ENCODE measurements at places on chromosomes 11 and 22.

DNA sequence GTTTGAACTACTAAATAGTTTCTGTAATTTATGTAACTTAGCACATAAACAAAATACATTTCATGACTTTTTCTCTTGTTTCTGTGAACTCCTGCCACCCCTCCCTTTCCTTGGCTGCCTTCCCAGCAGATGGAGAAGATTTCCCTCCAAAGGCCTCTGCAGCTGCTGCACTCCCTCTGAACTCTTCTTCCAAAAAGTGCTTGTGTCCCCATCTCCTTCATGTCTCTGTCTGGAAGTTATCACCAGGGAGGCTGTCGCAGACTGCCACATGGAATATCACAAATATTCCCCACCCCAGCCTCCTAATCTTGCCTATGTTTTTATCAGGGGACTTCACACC is 1068.3 kb downstream of the OPCML start:
- DNase-seq, result no peak

- DNase-seq, result no peak
Measured at GRCh38 chr11:129658526-129658867, 157.2 kb upstream of the TMEM45B start.

- no peak for DNase-seq
Measured at GRCh38 chr11:35090125-35090524, 48.8 kb upstream of the CD44 start.

GRCh38 chr22:47597041-47597440 is 834.6 kb downstream of the TBC1D22A start:
- no peak for DNase-seq

DNA sequence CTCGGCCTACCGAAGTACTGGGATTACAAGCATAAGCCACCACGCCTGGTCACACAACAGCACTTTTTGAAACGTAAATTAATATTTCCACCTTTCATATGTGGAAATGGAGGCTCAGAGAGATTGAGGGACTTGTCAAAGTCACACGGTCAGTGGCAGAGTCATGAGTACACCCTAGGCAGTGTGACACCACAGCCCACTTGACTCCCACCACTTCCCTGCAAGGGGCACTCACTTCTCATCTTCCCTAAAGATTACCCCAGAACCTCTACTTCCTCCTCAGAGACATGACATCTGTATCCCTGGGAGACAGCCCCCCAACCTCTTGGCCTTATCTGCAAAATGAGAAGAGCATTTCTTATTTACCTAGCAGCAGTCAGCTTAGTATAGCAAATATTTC is 16.5 kb upstream of the MYOD1 start:
- no peak for DNase-seq

DNA sequence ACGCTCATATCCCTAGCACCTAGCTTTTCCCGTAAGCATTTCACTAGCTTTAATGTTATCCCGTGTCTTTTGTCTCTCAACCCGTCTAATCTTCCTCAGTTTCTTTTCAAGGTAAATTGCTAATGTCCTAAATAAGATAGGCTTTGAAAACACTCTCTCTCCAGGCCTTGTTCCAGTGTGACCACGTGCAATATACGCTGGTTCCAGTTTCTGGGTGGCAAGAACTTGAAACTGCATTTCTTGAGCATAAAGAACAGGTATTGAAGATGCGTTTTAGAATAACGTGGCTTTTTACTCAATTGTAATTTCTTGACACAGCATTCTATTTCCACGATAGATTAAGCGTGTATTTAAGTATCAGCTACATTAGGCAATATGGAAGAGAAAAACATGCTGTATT is 1.1 kb downstream of the CDC45 start:
- no peak for DNase-seq

- no peak for DNase-seq
Measured at GRCh38 chr11:126216526-126217305, 5.1 kb downstream of the FAM118B start.

- no peak for DNase-seq
Measured at GRCh38 chr22:37427135-37427710, at the start of gene ELFN2. TSS of gene ELFN2 (minus strand) at chr22:37427479. CDS start at chr22:37375534, 51,945 bp downstream.

DNA sequence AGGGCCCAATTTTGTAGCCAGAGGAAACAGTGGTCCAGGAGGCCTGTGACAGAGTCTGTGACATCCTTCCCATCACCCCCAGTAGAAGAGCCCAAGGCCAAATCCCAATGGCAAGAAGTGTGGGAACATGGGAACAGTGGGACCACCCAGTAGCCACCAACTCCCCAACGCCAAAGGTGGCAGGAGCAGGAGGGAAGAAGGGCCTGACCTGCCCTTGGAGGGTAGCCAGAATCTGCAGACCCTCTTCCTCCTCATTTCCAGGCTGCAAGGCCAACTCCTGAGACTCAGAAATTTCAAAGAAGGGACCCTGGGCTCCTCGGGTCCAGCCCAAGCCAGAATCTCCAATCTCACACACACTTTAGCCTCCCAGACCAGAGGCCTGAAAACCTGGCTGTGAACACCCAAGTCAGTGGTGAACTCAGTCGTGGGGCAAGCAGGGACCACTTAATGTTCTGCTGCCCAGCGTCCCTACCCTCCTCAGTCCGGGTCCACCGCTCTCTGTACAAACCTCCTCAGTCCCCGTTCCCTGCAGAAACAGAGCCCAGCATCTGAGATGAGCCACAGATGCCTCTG is 6.2 kb downstream of the RAB3IL1 start:
- no peak for DNase-seq

- DNase-seq, result peak; percentile 78
Measured at GRCh38 chr11:65362320-65362931, 7.9 kb downstream of the TIGD3 start.

DNA sequence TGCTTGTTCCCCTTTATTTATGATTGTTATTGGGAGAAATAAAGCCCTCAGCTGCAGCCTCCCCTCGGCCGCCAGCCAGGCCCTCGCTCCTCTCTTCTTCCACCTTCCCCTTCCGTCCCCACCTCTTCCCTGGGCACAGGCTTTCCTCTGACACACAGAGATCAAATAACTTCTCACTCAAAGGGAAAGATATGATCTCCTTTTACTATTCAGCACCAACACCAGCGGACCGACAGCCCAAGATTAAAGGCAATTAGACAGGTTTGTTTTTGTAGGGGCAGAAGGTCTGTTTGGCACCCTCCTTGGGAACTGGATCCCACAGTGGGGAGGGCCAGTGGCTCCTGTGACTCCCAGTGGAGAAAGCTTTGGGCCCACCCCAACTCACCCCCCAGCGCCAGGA is 23.0 kb downstream of the NECTIN1 start:
- DNase-seq, result no peak

GRCh38 chr11:61194169-61194671 is 9.1 kb upstream of the PGA3 start:
- peak; percentile 0 for DNase-seq

DNA sequence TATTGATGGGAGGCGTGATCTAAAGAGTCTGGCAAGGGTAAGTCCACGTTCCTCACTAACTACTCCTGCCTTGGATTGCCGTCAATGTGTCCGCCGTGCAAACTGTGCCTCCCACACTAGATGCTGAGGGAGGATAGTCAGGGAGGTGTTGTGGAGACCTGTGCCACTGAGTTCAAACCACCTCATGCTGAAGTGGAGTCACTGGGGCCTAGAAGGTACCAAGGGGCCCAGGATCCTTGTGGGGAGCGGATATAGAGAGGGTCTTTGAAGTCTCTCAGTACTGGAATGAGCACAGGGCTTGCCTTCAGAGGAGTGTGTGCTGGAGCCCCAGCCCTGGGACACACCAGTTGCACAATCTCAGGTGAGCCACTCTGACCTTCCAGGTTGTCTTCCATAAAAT is 27.1 kb upstream of the TMPRSS4 start:
- DNase-seq, result no peak

DNA sequence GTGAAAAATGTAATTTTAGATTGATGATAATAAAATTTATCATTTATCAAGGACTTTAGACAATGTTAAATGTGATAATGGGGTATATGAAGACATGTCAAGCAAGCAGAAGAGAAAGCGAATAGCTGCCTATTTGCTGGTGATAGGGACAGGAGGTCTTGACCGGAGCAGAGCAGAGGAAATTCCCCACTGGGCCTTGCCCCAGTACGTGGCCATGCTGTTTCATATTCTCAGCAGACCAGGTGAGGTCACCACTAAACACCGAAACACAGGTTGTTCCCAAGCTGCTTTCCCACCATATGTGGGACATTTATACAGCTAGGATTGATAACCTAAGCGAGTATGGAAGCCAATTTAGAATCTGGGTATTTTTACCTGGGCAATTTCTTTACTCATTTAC is 1629.6 kb downstream of the FAM181B start:
- no peak for DNase-seq

DNA sequence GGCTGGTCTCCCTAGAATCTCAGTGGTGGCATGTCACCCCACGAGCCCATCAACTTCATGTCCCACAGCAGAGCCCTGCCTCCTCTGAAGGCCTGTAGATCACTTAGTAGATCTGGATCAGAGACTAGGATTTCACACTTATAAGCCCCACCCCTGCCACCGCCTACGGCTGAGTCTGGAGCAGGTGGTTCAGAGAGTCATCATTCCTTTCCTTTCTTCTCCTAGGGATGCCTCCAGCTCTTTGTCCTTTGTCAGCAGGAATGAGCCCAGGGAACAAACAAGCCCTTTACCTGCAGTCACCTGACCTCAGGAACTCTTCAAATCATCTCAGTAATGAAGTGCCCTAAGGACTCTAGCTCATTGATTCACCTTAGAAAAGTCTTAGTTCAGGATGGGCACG is 37.8 kb downstream of the SCGB1A1 start:
- no peak for DNase-seq

- DNase-seq, result no peak
Measured at GRCh38 chr11:22512457-22512856, 113.2 kb downstream of the FANCF start.

GRCh38 chr11:106160494-106160893 is 83.0 kb downstream of the AASDHPPT start:
- DNase-seq, result no peak

- no peak for DNase-seq
Measured at GRCh38 chr22:46906326-46907045, 144.0 kb downstream of the TBC1D22A start.

DNA sequence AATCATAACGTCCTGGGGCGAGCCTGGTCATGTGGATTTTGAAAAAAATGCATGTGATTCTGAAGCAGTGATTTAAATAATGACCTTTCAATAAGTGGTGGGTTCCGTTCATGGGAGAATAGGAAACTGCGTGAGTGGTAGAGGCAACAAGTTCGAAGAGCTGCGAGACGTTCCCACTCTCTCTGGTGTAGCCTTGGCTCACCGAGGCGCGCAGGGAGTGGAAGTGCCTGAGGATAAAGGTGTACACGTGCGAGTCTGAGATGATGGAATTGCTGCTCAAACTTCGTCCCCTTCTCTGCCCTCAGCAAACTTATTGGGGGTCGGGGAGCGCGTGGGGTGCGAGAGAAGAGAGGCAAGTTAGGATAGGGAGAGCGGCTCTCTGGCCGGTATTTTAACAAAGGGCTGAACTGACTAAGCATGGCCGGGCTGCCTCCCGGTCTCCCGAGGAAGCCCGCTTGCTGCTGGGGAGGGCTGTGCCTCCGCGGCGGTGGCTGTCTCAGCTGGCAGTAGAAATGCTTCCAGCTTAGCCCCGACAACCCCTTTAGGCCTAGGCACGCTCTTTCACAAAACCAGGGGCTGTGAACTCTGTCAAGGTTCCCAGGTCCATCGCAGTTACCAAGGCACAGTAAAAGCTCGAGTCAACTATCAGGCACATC is 875 bp upstream of the STT3A start:
- peak; percentile 31 for DNase-seq
